ENCODE measurements at places on chromosomes 7 and 10.

- DNase-seq = no peak
Observed at GRCh38 chr10:8790390-8790789, 735.9 kb downstream of the GATA3 start.

GRCh38 chr10:50358925-50359687, 107.8 kb upstream of the ASAH2 start:
- no peak for DNase-seq

GRCh38 chr10:29685506-29685905, 50.7 kb upstream of the SVIL start:
- DNase-seq = no peak

- no peak for DNase-seq
Observed at GRCh38 chr7:148746135-148746534, 47.4 kb downstream of the CUL1 start.

GRCh38 chr10:15313843-15314242, 57.2 kb downstream of the FAM171A1 start:
- DNase-seq = no peak

DNA sequence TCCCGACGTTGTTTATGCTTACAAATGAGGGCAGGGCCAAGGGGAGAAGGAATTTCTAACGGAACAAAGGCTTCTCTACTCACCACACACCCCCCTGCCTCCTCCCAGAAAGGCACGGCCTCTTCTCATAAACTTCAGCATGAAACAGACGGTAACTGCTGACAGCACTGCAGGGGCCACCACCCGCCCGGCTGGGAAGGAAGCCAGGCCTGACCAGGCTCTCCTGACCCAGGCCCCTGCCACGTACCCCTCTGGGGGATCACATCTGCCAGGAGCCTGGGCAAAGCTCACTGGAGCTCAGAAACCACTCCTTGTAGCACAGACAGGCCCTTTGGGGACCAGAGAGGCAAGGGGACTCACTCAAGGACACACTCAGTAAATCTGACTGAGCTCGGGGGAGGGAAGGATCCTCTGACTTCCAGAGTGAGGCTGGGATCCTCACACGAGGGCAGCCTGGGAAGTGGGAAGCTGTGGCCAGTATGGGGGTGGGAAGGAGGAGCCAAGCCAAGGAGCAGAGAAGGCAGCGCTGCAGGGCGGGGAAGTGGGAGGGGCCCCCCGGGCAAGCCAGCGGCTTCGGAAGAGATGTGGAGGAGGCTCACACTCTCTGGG, 46.1 kb downstream of the ZCCHC24 start:
- DNase-seq = no peak

GRCh38 chr7:138911007-138911406, 70.2 kb downstream of the KIAA1549 start:
- DNase-seq = no peak

DNA sequence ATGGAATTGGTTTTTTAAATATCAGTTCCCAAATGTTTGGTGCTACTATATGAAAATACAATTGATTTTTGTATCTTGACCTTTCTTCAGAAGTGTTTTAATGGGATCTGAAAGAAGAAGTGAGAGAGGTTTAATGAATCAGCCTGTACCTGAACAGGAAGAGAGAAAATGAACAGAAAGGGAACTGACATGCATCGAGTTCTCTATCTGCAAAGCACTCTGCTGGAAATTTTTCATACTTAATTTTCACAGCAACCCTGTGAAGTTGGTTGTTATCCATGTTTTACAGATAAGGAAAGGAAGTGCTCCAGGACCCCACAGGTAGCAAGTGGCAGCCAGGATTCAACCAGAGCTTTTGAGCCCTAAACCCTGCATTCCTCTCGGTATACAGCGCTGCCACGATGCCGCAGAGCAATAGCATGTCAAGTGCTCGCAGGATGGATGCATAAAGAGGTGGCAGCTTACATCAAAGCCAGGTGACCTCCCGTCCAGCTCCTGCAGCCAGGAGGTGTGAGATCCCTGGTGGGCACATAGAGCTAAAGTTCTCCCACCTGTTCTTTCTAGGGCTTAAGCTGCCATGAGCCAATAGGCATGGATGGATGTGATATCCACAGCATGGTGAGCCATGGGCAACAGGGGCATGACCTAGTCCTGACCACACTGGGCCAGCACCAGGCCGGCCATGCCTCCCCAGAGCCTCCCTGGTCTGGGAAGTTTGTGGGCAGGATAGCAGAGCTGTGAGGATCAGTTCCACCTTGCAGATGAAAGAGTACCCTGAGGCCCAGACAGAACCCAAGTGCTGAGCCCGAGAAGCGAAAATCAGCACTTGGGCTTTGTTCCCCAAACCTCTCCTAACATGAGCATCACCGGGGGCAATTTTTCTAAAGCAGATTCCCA, 57.2 kb downstream of the CALML3 start:
- DNase-seq = no peak

DNA sequence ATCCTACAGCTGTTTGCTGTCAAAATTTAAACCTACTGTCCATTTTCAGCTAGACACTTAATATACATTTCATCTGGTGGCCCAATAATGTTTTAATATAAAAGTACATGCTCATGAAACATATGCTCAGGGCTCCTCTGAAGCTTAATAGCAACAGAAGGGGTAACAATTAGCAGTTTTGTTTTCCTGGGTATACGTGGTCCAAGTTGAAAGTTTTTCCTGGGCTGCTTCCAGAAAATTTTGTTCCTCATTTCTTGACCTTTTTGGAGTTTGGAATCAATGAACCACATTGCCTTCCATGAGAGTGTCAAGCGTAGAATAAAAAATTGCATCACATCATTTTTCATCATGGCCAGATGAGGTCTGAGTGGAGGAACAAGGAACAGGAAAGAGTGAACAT, 537.3 kb upstream of the MGMT start:
- DNase-seq = no peak

DNA sequence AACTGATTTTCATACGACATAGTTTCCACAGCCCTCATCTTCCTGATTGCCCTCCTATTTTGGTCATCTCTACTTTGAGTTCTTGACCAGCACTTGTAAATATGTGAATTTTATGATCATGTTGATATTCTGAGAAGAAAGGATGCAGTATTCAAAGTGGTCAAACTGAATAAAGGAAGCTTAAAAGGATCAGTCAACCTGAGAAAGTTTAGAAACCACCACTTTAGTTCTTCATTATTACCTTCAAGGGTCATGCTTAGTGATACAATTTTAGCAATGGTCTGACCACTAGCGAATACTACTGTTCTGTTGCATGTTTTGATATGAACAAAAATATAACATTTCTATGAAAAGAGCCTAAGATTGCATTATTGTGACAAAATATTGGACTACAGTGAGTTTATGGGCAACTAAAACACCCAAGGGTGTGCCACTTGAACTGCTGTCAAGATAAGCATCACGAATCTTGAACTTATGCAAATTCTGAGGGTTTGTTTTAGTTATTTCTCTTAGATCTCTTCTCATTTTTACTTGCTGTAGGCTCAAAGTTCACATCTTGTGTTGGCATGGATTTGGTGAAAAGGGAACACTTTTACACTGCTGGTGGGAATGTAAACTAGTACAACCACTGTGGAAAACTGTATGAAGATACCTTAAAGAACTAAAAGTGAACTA, 247.7 kb downstream of the IPMK start:
- DNase-seq = no peak

GRCh38 chr10:63217120-63217605, 84.0 kb downstream of the NRBF2 start:
- DNase-seq = no peak

DNA sequence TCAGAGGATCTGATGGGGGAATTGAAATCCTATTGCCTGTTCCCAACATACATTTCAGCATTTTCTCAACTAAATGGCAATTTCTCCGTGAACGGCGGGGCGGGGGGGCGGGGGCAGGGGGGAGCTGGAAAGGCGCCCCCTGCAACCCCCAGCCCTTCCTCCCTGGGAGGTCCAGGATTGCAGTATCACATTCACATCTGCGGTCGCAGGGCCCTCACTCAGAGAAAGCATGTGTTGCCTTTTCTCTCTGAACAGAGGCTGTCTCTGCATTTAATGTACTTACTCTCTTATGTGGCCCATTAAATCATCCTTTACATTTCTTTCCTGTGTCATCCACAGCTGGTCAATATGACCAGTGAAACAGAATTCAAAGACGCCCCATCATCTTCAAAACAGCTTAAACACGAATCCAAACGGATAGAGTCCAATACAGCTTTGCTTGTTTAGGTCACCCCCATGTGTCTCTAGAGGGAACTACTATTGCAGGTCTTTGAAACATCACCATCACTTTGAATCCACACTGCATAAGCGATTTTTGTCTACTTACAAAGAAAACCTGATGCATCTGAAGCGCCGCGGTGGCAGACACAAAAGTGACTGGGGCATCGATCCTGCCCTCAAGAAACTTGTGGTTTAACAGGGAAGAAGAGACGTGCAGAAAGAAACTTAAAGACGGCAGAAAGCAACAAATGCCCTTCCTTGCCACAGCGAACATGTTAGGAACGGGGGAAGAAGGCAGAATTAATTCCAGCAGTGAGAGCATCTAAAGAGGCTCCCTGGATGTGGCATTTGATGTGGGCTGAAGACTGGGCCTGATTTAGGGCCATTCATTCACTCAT, 17.0 kb upstream of the ECHDC3 start:
- no peak for DNase-seq

GRCh38 chr10:78327778-78328591, 294.3 kb downstream of the RPS24 start:
- DNase-seq = no peak

- no peak for DNase-seq
Observed at GRCh38 chr10:100739517-100740368, 5.6 kb upstream of the PAX2 start.

DNA sequence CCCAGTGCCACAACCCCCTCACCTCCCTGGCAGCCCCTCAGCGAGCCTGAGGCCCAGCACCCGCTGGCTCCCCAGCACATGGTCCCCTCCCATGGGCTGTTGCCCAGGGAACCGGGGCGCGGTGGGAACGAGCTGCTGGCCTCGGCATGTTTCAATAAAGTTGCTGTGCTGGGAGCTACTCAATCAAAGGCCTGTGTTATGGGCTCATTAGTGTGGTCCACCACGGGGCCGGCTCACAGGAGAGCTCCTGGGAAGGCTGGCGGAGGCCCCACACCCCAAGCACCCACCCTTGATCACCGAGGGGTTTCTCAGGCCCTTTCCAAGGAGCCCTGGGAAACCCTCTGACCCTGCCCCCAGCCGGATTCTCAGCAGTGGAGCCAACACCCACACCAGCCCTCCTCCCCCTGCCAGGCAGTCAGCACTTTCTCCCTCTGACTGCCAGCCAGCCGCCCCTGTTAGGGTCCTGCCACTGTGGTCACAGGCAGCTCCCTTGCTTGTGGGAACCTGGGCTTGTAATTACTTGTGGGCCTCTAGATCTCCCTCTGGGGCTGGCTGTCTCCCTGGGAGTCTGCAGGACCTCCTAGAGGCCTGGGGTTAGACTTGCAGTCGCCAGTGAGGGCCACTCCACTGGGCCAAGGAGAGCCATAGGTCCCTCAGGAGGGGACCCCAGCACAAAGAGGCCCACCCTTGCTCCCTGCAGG, 24.8 kb upstream of the TRIM8 start:
- DNase-seq = no peak

DNA sequence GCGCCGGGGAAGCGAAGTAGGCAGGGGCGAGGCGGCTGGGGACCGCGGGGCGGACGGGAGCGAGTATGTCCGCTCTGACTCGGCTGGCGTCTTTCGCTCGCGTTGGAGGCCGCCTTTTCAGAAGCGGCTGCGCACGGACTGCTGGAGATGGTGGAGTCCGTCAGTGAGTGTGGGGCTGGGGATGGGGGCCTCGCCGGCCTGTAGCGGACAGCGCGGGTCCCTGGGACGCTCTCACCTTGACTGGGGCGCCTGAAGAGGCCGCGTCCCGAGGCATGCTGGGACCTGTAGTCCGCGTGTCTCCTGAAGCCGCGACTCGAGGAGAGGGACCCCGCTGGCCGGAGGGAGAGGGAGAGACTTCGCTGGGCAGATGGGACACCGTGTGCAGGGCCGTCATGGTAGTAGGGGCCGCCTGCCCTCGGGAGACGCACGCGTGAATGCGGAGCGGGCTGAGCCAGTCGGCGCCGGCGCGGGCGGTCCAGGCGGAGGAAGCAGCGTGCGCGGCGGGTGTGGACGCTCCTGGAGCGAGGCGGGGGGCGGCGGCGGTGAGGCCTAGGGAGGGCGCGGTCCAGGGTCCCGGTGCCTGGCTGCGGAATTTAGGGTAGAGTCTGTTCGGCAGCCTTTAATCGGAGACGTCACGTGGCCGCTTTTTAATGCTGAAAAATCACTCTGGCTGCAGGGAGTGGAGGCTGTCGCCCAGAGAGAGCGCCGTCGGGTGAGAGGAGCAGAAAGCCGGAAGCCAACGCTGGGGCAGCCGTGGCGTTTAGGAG, at the start of gene NDUFB2:
NDUFB2 (plus strand) TSS at position 29 of the 767 bp plus-strand sequence; CDS start at position 66, 37 bp downstream.
- DNase-seq = peak; percentile 74

- DNase-seq = no peak
Observed at GRCh38 chr7:143376396-143376795, 4.7 kb upstream of the ZYX start.

DNA sequence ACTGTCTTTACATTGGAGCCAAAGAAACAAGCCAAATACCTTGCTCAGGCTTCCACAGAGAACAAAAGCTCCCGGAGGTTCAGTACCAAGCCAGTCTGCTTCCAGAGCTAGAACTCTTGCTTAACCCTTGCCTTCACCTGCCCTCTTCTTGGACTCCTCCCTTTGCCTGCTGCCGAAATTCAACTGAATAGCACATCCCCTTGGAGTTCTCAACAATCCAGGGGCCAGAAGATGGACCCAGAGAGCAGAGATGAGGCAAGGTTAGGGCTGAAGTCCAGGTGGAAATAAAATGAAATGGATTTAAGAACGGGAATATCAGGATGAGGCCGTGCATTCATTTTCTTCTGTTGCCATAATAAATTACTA, 876 bp upstream of the PIK3AP1 start:
- DNase-seq = no peak

- no peak for DNase-seq
Observed at GRCh38 chr7:32762925-32763293, 128.7 kb downstream of the KBTBD2 start.

GRCh38 chr7:47941136-47941844, 7.0 kb downstream of the PKD1L1 start:
- peak; percentile 29 for DNase-seq

DNA sequence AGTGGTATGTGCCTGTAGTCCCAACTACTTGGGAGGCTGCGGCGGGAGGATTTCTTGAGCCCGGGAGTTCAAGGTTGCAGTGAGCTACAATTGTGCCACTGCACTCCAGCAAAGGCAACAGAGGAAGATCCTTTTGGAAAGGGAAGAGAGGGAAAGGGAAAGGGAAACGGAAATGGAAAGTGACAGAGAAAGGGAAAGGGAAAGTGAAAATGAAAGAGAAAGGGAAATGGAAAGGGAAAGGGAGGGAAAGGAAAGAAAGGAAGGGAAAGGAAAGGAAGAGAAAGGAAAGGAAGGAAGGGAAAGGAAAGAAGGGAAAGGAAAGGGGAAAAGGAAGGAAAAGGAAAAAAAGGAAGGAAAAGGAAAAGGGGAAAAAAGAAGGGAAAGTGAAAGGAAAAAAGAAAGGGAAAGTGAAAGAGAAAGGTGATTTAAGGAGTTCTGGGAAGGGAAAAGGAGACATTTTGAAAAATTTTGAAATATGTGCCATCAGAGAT, 2.3 kb upstream of the ZC3HAV1 start:
- DNase-seq = no peak

Measured in CD8-positive, alpha-beta T cell (primary cell).